ENCODE measurements at places on chromosomes 2 and 18.

DNA sequence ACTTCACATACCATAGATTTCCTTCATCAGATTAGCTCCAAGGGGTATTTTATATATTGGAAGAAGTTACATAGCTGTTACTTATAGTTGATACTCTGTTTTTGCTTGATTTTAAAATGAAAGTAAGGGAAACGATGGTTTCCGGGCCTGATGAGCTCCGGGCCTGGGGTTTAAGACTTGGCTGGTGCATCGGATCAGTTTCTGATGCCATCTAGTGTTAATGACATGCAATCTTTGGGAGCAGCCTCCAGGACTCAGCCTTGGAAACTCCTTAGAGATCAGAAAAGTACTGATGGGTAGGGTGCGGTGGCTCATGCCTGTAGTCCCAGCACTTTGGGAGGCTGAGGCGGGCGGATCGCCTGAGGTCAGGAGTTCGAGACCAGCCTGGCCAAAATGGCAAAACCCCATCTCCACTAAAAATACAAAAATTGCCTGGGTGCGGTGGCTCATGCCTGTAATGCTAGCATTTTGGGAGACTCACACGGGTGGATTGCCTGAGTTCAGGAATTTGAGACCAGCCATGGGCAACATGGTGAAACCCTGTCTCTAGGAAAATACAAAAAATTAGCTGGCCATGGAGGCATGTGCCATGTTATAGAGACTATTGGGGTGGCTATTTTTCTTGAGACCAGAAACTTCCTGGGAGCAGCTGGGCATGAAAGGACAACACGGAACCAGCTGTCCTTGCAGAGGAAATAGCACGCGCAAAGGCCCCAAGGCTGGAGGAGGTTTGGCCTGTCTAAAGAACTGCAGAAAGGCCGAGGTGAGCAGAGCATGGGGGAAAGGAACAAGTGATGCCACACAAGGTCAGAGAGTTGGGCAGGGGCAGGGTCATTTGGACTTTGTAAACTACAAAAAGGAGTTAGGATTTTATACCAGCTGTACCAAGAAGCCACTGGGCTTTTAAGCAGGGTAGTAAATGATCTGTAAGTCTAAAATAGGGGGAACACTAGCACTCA lies 46.9 kb upstream of the CNOT11 start:
- peak; percentile 67 for DNase-seq

DNA sequence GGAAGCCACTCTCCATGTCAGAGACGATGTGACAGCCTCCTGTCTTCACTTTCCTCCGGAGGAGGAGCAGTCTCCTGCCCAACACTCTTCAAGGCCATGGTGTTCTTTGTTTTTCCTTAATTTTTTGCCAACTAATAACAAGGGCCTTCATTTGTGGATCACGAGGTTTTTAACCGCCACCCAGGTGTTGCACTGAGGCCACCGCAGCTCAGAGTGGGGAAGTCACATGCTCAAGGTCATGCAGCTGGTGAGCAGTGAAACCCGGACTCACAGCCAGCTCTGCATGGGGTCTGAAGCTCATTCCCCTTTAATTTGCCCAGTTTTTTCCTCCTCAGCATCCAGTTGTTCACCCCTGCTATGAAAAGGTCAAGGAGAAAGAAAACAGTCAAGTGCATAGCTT lies 19.6 kb downstream of the ENOSF1 start:
- peak; percentile 16 for DNase-seq

- peak; percentile 76 for DNase-seq
These were observed 57.8 kb upstream of the NABP1 start for GRCh38 chr2:191620144-191620543.

GRCh38 chr2:113857464-113857863 lies 32.4 kb upstream of the ACTR3 start:
- DNase-seq: no peak

- DNase-seq: peak; percentile 58
These were observed 14.3 kb downstream of the COPS7B start for GRCh38 chr2:231800493-231801091.

DNA sequence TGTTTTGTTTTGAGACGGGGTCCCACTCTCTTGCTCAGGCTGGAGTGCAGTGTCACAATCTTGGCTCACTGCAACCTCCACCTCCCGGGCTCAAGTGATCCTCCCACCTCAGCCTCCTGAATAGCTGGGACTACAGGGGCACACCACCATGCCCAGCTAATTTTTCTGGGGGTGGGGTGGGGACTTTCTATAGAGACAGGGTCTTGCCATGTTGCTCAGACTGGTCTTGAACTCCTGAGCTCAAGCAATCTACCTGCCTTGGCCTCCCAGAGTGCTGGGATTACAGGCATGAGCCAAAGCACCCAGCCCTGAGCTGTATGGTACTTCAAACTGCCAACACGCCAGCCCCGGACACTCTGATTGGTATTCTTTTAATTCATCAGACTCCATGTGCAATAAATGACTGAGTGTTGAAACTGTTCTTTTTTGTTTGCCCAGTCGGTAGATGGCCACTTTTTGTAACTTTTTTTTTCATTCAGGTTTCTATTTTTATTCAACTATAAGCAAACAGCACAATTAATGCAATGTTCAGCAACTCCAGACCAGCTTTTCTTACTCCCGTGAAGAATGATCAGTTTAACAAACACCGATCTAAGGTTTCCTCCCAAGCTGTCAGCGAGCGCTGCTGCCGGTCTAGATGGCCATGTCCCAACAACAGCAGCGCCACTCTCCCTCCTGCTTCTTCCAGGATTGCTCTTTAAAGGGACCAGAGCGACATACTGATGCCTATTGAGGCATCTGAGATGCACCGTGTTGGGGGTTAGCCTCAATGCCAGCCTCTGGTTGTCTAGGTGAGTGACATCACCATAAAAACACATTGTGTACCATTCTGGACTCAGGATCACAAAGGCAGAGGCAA lies 12.5 kb upstream of the TGOLN2 start:
- no peak for DNase-seq

DNA sequence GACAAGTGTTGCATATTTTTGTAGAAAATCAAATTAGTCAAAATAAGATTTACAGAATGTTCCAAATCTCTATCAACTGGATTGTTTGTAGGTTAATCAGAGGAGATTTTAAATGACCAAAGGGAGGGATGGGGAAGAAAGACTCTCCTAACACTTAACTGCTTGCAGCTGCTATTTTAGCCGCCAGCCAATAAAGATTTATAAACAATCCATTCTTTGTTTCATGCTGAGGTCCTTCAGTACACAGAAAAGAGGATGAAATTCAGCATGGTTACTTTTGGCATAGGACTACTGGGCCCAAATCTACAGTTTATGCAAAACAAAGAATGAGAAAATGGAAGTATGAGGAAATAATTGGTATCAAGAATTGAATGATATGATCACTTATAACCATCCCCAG lies 86.4 kb upstream of the FN1 start:
- no peak for DNase-seq

- no peak for DNase-seq
These were observed 102.3 kb downstream of the CDCA7 start for GRCh38 chr2:173456960-173457359.

DNA sequence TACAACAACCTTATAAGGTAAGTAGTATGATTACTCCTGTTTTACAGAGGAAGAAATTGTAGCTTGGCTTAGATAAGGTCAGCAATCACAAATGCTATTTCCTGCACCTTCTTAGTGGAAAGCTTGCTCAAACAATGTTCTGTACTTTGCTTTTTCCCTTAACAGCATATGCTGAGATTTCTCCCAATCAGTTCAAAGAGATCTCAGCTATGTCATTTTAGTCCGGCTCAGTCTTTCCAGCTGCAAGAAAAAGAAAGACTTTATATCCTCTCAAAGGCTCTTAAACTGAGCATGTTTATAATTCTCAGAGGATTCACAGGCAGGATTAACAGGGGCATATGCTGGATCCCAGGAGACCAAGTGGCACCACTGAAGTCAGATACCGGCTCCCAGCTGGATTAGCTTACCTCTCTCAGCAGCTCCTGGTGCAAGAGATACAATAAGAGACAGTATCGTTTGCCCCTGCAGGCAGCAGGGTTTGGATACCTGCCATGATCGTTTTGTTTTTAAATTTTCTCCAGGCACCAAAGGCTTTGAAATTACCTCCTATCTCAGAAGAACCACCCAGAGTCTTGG lies 29.5 kb downstream of the KIAA2012 start:
- DNase-seq: no peak

GRCh38 chr18:58144671-58145285 lies 100.8 kb downstream of the NEDD4L start:
- DNase-seq: no peak

All from islet precursor cell (in vitro differentiated cells).